Pancreas (tissue), 10 donors: ENCODE measurements at places on chromosomes 12 and 14. TPM values are rescaled to one million over a fixed set of nuclear protein-coding genes. Genes with fewer than 3 reads are reported as not detected.

Gene ETFRF1
- total RNA-seq = 8.7 TPM

- DNase-seq = no peak
Observed at GRCh38 chr12:108190529-108190928, 61.4 kb downstream of the WSCD2 start.

DNA sequence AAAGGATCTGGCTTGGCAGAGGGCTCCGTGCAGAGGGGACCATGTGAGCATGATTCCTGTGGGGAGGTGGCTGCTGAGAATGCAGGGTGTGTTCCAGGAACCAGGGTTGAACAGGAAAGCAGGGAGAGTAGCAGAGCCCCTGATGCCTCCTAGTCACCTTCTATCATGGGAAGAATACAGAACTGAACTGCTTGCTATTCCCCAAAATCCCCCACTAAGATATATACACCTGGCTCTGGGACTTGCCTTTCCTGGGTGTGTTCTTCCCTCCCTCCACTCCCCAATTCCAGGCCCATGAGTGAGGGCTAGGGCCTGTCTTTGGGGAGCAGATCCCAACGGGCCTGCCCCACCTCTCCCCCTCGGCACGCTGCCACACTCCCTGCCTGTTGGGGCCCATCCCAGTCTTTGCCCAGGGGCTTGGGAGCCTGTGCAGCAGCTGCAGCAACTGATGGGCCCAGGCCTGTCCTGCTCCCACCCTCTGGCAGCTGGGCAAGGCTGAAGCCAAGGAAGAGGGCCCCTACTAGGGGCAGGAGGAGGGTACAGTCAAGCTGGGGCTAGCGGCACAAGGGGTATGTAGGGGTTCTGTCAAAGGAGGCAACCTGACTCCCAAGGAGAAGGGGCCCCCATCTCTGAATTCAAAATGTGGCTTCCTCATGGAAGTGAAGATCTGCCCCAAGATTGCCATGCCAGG is 3.2 kb downstream of the AJUBA start:
- no peak for DNase-seq

DNA sequence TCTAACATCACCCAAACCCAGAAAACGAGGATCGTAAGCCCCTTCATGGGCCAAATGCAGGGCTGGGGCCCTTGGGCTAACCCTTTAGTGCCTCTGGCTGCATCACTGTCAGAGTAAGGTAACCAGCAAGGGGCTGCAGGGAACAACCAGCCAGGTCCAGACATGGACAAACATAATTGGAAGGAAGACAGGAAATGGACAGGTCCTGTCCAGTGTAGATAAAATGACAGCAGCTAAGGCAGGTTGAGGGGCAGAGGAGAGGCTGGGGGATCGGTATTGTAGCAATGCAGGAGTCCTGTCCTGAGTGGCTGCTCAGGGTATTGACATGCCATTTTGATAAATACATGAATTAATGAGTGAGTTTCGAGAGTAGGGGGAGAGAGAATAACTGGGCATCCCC is 29.8 kb downstream of the BICD1 start:
- DNase-seq = no peak

Gene LBHD2
- total RNA-seq = not detected

GRCh38 chr14:56562883-56563282 is 16.7 kb upstream of the TMEM260 start:
- DNase-seq = no peak

- DNase-seq = no peak
Observed at GRCh38 chr12:123902821-123903220, 69.8 kb downstream of the CCDC92 start.
